ENCODE measurements at places on chromosomes 3 and 15.

DNA sequence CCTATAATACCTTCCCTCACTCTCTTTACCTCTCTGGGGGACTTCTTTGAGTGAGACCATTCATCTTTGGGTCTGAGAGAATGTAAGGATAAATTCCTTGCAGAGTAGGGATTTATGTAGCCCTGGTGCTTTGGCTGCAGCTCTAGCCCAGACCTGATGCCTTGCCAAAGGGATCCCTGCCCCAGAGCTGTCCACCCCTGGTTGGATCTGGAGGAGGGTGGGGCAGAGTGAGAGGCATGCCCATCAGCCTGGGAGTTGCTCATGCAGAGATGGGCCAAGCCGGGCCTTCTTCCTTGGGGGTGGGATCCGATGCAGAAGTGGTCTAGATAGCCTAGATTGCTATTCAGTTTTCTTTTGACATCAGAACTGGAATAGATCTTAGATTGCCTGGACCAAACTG is 31.5 kb downstream of the RTP1 start:
- DNase-seq: no peak

- DNase-seq: no peak
Measured at GRCh38 chr15:55858661-55859060, 115.7 kb upstream of the PRTG start.

DNA sequence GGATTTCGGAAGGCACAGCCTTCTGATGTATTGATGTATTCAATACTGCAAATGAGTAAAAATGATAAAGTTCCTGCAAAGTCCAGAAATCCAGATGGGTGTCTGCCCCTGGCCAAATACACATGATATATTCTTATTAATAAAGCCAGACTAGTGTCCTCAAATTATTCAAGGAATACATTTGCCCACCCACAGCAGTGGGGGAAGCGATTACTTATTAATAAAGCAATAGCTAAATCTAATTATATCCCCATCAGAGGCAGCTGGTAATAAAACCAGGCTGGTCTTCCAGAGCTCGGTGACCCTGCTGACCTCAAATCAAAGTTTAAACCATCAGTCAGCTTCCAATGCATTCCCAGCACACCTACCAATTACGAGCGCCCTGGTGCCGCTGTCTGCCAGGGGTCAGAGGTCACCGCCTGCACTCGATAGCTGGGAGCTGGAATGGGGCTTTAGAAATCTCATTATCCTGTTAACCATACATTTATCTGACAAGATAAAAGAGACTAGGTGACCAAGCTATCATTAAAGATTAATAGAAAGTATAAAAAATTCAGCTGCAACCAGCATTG is 330.3 kb downstream of the UACA start:
- DNase-seq: no peak

DNA sequence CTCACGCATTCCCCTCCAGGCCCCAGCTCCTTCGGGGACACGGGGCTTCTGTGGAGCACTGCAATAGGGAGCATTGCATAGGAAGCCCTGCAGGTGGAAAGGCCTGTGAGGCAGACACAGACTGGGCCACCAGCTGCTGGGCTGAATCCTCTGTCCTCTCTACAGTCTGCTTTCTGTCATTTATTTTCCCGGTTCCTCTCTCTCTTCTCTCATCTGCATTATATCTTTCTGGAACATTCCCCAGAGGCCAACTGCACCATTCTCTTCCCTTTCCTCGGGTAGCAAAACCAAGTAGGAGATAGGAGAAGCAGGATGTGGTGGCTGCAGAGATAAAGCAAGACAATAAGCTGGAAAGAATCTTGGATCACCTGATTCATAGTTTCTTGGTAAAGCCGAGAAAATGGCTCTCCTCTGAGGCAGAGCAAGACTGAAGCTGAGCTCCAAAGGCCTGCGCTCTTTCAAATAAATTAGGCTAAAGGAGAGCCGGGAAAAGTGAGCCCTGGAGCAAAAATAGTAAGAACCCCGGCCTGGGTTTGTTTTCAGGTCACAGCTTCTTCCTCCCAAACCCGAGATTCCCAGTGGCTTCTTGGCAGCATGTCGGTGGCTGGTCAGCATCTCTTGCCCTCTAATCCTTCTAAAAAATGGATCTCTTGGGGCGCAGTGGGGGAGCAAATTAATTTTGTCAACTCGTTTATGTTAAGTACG is 5.3 kb downstream of the TM4SF4 start:
- DNase-seq: no peak

- no peak for DNase-seq
Measured at GRCh38 chr15:55343168-55343567, 24.1 kb downstream of the PIGB start.

- no peak for DNase-seq
Measured at GRCh38 chr15:45704329-45705249, 69.8 kb downstream of the SQOR start.

- no peak for DNase-seq
Measured at GRCh38 chr3:43786102-43786501, 95.4 kb downstream of the ABHD5 start.

GRCh38 chr3:128178782-128179483 is 25.7 kb downstream of the EEFSEC start:
- DNase-seq: no peak

DNA sequence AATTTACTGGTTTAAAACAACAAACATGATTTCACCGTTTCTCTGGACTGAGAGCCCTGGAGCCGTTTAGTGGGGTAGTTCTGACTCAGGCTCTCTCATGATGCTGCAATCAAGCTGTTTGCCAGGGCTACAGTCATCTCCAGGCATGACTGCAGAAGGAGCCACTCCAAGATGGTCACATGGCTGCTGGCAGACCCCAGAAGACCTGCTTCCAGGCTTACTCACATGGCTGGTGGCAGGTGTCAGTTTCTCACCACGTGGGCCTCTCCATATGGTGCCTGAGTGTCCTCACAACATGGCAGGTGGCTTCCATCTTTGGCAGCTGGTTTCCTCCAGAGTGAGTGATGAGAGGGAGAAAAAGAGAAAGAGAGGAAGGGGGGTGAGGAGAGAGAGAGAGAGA is 378.3 kb upstream of the RGMA start:
- no peak for DNase-seq

DNA sequence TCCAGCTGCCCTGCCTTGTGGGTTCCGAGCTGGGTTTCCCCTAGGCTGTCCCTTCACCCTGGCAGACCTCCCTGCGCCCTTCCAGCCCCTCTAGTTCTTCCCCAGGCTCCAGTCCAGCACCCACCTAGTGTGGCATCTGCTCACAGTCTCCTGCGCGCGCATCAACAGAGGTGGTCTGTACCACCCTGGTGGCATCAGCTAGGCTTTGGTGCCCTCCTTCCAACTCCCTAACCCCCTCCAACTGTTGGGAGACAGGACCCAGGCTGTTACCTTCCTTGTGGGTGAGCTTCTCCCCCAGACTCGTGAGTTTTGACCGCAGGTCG is 8.0 kb downstream of the CALML4 start:
- DNase-seq: no peak

GRCh38 chr15:89303986-89304385 is 30.6 kb downstream of the POLG start:
- DNase-seq: no peak

- DNase-seq: no peak
Measured at GRCh38 chr3:10145685-10146084, 4.1 kb downstream of the VHL start.

DNA sequence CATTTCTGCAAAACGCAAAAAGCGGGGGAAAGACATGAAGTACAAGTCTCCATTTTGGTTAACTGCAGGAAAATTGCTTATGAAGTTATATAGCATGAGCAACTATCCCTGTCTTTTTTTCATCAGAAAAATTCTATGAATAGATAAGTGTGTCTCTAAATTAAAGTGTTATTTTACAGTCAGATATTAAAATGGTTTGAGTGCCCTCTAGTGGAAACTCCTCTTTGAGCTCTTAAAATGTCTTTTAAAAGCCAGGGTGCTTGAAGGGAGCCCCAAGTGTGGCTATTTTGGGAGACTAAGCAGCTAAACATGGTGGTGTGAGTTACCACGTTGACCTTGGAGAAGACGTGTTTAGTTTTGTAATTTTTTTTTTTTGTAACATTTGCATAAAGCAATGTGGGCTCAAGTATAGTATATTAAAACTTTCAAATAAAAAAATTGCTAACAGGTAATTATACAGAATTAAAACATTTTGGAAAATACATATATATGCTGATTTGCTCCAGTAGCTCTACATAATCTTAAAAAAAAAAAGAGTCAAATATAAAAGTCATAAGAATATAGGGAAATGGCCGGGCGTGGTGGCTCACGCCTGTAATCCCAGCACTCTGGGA is 77.2 kb downstream of the PPP2R3A start:
- DNase-seq: peak; percentile 49

- DNase-seq: no peak
Measured at GRCh38 chr3:139006051-139006716, at the start of gene PRR23A. Gene PRR23A (minus strand): TSS chr3:139006268. CDS start chr3:139006268, 0 bp downstream.

GRCh38 chr15:60814062-60814461 is 335.1 kb upstream of the ICE2 start:
- no peak for DNase-seq

DNA sequence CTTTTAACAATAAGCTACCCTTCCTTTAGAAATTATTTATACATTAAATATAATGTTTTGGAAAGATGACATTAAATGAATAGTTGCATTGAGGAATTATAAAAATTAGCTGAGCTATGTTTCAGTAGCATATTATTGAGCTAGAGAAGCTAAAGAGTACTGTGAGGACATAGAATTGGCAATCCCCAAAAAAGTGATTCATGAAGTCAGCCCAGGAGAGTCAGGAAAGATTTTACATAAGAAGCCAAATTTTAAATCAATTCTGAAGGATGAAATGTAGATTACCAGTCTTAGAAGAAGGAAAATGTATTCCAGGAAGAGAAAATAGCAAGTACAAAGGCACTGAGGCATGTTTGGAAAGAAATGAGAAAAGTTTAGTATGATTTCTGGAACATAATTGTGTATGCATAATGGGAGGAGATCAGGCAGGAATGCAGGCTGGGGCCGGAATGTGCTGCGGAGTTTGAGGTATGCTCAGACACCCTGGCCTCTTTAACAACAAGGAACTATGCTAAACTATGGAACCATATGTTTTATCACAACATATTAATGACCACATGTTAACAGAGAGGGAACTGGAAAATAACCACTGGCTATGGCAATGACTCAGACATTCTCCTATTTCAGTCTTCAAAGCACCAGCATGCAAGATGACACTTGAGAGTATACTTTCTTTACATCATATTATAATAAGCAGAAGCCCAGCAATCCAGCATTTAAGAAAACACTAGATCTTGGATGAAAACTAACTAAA is 103.3 kb upstream of the COL8A1 start:
- DNase-seq: peak; percentile 37

GRCh38 chr3:73508330-73508954 is 116.3 kb downstream of the PDZRN3 start:
- DNase-seq: peak; percentile 17

GRCh38 chr3:109432833-109433232 is 95.5 kb upstream of the DPPA4 start:
- no peak for DNase-seq

DNA sequence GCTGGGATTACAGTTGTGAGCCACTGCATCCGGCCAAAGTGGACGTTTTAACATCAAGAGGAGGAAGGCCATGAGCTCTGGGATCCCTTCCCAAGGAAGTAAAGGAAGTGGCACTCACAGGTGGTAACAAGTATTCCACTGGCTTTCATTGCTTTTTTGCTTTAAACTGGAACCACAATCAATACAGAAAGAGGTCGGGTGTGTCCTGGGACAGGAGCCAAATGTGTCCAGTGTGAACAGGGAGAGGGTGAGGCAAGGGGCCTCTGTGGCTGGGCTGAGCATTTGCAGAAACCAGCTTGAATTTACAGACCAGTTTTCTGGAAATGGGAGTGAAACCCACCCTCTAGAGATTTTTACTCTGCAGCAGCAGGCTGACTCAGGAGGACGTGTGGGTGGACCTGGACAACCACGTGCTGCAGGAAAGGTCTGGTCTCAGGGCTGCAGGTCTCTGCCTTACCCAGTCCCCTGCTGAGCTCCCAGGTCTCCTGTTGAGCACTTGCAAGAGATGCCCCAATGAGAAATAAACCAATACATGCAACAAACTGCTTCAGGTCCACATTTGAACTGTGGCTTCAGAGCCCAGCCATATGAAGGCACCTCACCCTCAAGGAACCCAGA is 42.8 kb upstream of the TMEM115 start:
- no peak for DNase-seq

GRCh38 chr3:173399044-173399443 is 1.5 kb downstream of the NLGN1 start:
- no peak for DNase-seq

DNA sequence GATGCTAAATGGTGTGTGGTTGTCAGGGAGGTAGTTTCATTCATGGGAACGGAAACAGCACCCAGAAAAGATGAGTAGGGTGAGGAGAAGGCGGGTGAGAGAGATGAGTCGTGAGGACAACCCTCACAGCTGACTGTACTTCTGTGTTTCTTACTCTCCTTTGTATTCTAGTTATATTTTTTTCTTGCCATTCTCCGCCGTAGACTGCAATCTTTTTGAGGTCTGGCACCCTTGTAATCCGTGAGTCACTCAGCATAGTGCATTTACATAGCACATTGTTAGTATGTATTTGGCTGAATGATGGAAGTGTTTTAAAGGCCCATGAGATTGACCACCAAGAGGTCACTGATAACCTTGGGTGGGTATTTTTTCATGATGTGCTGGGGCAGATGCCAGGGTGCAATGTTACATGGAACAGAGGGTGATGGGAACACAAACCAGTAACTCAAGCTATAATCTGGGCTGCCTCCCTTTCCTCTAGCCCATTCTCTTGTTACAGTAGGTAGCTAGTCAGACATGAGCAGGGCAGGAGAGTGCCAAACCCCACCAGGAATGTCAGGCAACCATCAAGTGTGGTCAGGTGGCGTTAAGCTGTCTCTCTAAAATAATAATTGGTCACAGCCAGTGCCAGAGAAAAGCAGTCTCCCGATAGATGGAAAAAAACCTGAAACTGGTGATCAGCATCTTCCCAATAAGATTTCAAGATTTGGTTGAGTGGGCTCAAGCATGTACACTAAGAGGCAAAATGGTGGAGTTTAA is 18.8 kb upstream of the DGKG start:
- DNase-seq: no peak

- DNase-seq: no peak
Measured at GRCh38 chr3:126988451-126989021, 5.6 kb downstream of the PLXNA1 start.

DNA sequence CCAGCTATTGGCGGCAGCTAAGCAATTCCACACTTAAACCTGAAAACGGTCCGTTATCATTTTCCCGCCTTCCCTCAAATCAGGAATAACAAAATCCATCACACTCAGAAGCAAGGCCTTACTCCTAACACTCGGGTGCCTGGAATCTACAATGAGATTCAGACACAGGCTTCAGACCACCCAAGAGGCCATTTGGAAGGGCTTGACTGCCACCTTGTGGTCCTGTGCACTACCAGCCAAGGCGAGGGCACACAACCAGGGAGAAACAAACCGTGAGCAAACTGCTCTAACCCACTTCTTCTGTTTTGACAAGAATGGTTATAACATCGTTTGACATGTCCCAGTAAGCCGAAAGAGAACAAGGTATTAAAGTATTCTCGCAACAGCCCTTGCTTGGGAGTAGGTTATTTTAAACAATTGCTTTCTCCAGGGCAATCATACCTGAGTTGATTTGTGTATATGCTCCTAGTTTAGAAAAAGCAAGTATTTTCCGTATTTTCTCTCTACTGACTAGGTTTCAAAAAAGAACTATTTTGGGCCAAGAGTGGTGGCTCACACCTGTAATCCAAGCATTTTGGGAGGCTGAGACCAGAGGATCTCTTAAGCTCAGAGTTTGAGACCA is 40.1 kb upstream of the TAFA4 start:
- peak; percentile 67 for DNase-seq

Data from HTR-8/SVneo (cell line).